ENCODE measurements at places on chromosomes 13 and 19.

- no peak for DNase-seq
- H3K4me1 ChIP-seq: no peaks in the 10 kb centered on the region
- no peak overlapping the region for H3K27ac ChIP-seq
- no peak overlapping the region for H3K4me3 ChIP-seq
- H3K36me3 ChIP-seq: no peaks in the 10 kb centered on the region
Measured at GRCh38 chr19:50893047-50893736, 18.0 kb downstream of the KLK4 start.

GRCh38 chr19:51901860-51902259 is 3.0 kb downstream of the ZNF649 start:
- no peak overlapping the region for H3K27ac ChIP-seq
- peaks cover 19% of the 10 kb centered on the region for H3K4me1 ChIP-seq
- peaks cover 37% of the 10 kb centered on the region for H3K36me3 ChIP-seq
- no peaks in the 10 kb centered on the region for H3K27me3 ChIP-seq

GRCh38 chr19:2330632-2331284 is 2.3 kb downstream of the SPPL2B start:
- H3K27me3 ChIP-seq: no peaks in the 10 kb centered on the region
- no peak overlapping the region for H3K4me3 ChIP-seq
- peaks cover 46% of the 10 kb centered on the region for H3K4me1 ChIP-seq

- H3K36me3 ChIP-seq: no peaks in the 10 kb centered on the region
- H3K4me1 ChIP-seq: peaks cover 14% of the 10 kb centered on the region
- H3K27ac ChIP-seq: no peak overlapping the region
- H3K27me3 ChIP-seq: peaks cover 1% of the 10 kb centered on the region
- no peak overlapping the region for H3K4me3 ChIP-seq
- no peak for DNase-seq
Measured at GRCh38 chr19:8192221-8192820, 16.8 kb upstream of the CERS4 start.

Measured in chondrocyte (in vitro differentiated cells).